ENCODE measurements at places on chromosomes 6 and 20.

DNA sequence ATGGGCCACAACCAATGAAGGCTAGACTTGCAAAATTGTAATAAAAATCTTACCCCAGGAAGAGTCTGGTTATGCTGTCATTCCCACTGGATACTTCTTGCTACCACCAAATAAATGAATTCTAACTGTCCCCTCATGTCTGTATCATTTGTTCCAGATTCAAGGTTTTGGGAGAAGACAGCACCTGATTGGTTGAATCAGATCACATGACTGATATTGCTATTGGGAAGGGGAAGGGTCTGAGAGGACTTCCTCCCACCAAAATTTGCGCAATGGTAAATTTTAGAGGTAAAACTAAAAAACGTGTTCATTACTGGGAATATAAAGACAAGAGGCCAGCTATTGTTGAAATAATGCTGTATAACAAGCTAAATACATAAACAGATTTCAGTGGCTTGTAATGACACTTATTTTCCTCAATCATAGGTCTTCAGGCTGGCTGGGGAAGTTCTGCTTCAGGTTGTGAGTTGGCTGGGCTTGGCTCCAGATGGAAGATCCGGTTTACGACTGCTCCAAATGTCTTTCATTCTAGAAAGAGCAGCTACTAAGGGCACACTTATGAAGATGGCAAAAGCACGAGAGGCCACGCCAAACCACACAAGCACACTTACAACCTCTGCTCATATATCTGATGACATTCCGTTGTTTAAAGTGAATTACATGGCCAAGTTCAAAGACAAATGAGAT lies 27.1 kb upstream of the TASP1 start:
- no peak for DNase-seq

- no peak for DNase-seq
Measured at GRCh38 chr6:3518356-3519190, 61.7 kb upstream of the SLC22A23 start.

DNA sequence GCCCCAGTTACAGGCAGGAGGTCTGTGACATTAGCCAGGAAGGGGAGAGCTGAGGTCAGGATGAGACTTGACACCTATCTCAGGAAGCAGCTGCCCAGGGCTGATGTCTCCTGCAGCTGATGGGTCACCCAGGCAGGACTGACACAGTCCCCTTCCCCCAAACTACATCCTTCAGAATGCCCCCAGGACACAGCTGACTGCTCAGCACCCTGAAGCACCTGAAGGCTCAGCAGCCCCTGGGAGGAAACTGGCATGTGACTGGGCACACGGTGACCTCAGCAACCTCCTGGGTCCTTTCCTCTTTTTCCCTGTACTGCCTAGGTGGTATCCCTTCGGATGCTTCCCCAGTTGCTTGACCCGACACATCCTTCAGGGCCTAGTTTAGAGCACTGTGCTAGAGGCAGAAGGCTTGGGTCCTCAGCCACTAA lies 1.9 kb downstream of the SDC4 start:
- DNase-seq = no peak

- DNase-seq = no peak
Measured at GRCh38 chr20:50199703-50200102, 9.1 kb downstream of the CEBPB start.

DNA sequence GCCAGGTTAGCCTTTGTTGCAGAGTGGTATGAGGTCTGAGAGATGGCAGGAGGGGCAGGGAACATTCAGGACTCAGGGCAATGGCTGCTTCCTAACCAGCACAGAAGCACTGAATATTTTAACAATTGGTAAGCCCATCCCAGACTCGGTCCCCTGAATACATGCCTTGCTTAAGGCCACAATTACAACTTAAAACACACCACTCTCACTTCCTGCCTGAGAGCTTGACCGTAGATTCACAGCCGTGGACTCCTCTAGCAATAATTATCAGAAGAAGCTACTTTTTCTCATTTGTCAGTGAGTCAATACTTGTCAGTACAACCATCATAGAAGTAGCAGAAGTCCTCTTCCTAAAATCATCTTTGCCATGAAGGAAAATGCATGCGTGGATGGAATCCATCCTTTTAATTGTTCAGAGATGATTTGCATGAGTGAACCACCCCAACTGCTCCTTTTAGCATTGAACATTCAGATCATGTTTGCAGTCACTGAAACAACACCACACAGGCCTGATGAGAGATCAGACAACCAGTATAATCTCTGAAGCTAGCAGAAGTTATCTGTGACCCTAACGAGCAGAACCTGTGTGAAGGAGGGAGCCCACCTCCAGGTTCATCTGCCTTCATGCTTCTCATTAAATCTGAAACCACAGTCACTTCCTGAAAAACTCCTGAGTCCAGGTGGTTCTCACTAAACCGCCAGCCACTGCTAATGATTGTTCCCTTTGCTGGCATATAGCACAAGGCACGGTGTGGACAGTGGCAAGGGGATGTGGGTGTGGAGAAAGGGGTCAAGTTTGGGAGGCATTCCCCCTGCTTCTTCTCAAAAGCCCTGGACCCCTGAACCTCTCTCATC lies 333.9 kb upstream of the CNR1 start:
- no peak for DNase-seq

DNA sequence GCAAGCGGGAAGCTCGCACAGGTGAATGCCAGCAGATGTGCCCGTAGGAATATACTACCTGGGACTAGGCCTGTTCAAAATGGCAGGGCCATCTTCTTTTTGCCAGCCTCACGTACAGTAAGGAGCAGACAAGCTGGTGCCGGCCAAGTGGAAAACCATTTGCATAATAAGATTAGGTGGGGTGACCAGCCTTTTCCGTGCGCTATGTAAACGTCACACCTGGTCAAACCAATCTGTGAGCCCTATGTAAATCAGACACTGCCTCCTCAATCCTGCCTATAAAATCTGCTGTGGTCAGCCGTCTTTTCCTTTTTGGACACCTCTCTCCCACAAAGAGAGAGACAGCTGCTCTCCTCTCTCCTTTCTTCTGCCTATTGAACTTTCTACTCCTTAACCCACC lies 60.8 kb upstream of the TMEM30A start:
- no peak for DNase-seq

DNA sequence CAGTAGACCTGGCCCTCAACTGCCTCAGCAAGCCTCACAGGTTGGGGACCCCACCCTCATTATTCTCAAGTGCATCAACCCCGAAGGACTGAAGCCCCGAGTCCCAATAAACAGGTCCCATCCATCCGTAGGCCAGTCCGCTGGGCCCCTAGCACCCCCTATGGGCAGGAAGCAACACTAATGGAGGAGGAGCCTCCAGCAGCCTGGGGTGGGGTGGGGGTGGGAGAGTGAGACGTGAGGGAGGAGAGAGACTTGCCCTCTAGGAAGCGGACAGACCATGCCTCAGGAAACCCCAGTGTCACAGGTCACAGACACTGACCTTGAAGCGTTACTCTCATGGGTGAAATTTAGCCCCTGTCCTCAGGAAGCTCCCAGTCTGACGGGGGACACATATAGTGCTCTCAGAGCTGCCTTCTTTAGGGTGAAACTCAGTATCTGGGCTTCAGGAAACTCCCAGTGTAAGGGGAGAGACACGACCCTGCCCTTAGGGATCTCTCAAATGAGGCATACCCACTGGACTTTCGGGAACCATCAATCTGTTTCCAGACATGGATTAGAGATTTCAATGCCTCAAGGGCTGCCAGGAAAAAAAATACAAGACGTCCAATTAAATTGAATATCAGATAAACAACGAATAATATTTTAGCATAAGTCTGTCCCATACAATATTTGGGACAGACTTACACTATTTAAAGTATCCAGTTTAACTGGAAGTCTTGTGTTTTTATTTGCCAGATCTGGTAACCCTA lies 125.8 kb downstream of the MRPL14 start:
- no peak for DNase-seq

DNA sequence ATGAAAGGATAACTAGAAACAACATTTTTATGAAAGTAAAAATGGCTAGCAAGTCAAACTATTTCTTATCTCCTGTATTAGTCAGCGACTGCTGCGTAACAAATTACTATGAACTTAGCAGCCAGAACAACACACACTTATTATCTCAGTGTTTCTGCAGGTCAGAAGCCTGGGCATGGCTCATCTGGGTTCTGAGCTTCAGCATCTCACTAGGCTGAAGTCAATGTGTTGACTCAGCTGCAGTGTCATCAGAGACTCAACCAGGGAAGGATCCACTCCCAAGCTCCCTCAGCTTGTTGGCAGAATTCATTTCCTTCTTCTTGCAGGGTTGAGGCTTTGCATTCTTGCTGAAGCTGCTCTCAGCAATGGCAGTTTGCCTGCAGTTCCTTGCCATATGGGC lies 33.2 kb upstream of the IGF2R start:
- no peak for DNase-seq

DNA sequence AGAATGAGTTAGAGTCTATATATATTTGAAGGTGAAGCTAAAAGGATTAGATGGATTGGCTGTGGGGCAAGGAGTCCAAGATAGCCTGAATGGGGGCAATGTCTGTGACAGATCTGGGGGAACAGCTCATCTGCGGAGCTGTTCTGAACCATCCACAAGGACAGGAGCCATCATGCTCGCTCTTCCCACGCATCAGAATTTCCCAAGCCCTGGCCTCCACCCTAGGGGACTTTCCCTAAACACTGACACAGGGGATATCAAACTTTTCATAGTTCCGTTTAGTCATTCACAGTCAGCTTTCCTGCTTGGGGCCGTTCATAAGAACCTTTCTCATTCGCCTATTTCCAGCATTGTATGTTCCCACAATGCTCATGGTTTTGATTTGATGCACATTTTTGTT lies 37.6 kb upstream of the CCN6 start:
- no peak for DNase-seq

DNA sequence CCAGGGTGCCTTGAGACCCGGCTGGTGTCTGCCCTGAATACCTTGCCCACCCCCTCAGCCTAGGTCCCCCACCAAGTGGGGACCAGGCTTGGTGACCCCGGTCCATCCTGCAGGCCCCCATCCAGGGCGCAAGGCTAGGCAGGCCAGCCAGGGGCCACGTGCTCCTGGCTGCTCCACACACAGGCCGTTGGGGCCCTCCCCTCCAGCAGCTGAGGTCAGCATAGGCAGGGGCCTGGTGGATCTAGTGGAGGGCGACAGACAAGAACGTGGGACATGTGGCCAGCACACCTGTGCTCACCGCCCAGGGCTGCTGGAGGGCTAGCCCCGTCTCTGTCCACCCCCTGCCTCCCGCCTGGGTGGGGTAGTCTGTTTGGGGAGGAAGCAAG lies 7.5 kb upstream of the HRH3 start:
- DNase-seq = no peak

DNA sequence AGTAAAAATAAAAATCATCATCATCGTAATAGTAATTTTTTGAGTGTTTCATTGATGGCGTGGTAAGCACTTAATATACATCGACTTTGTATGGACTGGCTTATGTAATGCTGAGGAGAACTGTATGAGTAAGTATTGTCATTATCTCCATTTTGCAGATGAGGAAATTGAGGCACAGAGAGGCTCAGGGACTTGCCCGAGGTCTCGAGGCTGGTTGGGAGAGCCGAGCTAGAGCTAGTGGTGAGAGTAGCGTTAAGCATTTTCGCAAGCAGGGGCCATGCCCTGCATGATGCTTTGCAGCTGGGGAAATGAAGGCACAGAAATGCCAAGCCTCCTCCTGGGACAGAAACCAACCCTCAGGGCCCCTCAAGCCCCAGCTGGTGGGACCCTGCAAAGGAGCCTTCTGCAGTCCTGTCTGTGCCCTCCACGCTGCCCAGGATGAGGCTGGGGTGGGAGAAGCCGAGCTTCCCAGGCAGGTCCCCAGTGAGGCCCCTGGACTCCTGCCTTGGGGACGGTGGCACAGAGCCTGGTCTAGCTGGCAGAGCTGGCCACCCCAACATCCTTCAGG lies 31.1 kb upstream of the STX16 start:
- DNase-seq = no peak

GRCh38 chr6:41469156-41470028 lies 76.8 kb upstream of the FOXP4 start:
- DNase-seq = no peak

GRCh38 chr6:126873351-126873750 lies 245.1 kb upstream of the RSPO3 start:
- no peak for DNase-seq

DNA sequence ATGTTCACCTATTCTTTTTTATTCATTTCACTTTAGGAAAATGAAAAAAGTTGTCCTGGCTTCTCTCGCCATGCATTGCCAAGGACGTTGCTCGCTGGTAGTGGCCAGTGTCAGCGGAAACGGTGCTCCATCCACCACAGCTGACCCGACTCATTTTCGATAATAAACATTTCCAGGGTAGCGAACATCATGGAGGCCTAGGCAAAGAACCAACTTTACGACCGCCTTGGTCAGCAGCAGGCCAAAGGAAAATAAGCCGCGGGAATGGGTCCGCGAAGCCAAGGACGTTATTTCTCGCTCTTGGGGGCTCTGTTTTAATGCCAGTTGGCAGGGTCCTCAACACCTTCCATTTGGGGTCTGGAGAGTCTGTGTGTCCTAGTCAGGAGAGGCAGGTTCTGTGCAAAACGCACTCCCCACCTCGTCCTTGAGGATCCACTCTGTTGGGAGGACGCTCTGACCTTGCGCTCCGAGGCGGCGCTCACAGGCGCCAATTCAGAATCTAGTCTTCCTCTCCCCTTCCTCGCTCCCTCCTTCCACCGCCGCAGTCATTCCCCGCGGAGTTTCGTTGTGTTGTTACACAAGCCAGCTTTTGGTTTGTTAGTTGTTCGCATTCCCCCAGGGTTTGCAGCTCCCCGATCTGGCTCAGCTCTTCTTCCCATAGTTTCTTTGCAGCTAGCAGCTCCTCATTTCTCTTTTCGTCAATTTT lies 4.1 kb upstream of the PAX1 start:
- DNase-seq = peak; percentile 62

DNA sequence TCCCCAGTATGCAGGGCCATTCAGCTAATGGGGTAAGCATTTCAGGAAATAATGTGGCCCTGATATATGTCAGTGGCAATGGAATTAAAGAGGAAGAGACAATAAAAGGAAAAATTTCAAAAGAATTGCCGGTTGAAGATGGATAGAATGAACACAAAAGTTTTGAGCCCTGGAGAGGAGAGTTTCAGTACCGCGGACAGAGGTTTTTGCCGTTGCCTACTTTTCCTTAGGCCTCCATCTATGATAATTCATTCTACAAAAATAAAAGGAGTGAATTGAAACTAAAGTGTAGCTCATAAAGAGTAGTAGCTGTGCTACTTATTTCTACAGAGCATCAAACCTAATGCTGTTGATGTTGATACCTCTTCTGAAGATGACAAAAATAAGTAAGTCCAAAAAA lies 140.7 kb downstream of the RNASET2 start:
- DNase-seq = no peak

DNA sequence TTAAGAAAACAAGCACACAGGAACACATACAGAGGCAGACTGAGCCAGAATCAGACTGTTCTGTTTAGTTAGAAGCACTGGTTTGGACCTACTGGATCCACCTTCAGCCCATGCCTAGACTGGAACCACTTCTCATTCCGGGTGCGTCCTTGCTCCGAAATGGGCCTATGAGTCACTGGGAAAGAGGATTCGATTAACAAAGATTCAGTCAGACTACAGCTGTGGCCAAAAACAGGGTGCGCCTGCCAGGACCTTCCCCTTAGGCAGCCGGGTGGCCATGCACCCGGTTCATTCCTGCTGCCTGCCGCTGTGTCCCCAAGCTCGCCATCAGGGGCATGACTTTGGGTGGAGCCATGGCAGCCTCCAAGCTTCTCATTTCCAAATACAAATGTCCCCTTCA lies 14.5 kb upstream of the KCNK5 start:
- DNase-seq = no peak
